NCI-H226 (cell line): ENCODE measurements at places on chromosomes 5 and 9.
A peak's percentile ranks its signal among the peaks of the same experiment; 100 is the strongest.

DNA sequence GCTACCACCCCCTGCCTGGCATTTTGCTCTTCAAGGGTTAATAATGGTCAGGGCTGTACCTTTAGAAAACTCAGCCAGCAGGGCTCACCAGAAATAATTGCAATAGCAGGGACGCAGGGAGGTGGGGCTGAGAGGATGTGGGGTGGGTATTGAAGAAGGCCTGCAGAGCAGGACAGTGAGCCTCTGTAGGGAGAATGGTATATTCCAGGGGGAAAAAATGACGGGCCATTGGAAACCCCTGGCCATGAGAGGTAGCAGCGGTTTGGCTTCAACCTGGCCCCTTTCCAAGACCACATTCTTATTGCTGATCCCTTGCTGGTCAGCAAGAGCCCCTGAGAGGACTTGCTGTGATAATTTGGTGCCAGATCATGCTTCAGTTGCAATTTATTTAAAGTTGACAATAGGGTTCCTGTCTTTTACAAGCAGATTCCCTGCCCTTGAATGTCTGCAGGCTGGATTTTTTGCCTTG is 36.7 kb upstream of the CTNNA1 start:
- no peak for DNase-seq

GRCh38 chr5:177301503-177302165 is 1.9 kb downstream of the RAB24 start:
- peak; percentile 37 for DNase-seq

DNA sequence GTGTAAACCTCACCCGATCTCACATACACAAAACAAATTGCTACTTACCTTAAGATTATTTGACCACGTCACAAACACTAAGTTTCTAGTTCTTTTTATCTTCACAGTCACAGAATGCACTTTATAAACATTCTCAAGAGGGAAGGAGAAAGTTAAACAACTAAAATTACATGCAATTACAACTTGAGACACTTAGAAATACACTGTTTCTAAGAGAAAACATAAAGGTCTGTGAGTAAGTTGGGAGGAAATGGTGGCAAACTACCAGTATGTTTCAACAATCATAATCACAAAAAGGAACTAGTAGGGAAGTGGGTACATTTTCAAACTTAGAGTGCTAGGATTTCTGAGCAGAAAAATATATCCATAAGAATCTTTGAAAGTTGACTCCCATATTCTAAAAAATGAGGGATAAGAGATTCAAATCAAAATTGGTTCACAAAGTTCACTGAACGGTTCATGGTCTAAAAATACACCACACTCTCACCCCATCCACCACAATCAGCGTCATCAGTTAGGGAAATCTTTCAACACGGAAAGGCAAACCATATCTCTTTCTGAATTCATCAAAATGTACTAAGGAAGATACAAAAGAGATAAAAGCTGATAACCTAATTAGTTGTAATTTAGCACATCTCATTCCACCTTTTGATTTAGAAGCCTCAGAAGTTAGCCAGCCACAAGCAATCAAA is 182.6 kb downstream of the BNC2 start:
- no peak for DNase-seq

DNA sequence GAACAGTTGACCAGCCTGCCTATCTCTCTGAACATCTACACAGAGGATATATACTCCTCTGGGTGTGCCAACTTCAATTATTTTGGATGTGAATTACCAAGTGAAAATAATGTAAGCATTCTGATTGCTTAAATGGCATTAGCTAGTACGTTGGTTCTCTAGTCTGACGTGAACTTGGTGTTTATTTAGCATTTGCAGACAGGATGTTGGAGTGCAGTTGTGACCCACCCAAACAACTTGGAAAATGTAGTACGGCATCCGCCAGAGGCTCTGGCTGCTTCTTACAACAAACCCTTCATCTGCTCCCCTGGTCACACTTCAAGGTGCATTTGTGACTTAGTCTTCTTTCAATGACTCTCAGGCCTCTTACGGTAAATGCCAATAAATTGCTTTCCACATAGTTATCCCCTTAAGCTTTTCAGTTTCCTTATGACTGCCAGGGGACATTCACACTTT is 616.6 kb downstream of the PDE4D start:
- no peak for DNase-seq

- DNase-seq, result peak; percentile 52
These were observed 288.6 kb upstream of the DAB2 start for GRCh38 chr5:39713250-39713916.

DNA sequence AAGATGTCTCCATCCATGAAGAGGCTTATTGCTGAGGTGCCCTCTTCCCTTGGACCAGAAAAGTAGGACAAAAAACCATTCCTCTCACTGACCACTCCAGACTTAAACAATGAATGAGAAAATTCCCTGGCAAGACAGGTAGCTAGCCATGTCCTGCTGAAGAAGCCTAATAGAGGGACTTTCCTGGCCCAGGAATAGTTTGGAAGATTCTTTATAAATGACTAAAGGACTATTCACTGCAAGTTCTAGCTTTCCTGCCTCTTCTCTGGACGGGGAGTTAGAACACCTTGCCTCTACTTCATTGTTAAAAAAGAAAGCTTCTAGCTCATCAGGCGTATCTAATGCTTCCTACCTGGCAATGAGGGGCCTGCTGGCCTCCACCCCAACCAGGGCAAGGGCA is 153.6 kb downstream of the NR3C1 start:
- DNase-seq, result peak; percentile 32

- DNase-seq, result no peak
These were observed 61.2 kb upstream of the MAP1B start for GRCh38 chr5:72046106-72046505.

- peak; percentile 28 for DNase-seq
These were observed 1.5 kb downstream of the PCSK1 start for GRCh38 chr5:96431376-96432187.

DNA sequence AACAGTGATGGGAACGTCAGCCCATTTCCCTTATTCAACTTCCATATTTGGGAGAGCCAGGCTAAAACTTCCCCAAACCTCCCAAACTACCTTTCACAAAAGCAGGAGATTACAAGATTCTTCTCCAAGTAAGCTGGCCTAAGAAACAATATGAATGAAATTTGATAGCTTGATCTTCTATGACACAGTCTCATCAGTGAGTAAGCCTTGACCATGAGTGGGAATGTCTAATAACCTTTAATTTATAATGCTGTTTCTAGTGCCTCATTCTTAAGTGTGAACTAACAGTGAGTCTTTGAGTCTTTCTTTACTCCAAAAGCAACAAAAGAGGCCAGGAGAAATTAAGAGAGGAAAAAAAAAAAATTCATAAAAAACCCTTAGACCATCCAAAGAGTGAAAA is 1379.9 kb downstream of the EFNA5 start:
- DNase-seq, result peak; percentile 28

DNA sequence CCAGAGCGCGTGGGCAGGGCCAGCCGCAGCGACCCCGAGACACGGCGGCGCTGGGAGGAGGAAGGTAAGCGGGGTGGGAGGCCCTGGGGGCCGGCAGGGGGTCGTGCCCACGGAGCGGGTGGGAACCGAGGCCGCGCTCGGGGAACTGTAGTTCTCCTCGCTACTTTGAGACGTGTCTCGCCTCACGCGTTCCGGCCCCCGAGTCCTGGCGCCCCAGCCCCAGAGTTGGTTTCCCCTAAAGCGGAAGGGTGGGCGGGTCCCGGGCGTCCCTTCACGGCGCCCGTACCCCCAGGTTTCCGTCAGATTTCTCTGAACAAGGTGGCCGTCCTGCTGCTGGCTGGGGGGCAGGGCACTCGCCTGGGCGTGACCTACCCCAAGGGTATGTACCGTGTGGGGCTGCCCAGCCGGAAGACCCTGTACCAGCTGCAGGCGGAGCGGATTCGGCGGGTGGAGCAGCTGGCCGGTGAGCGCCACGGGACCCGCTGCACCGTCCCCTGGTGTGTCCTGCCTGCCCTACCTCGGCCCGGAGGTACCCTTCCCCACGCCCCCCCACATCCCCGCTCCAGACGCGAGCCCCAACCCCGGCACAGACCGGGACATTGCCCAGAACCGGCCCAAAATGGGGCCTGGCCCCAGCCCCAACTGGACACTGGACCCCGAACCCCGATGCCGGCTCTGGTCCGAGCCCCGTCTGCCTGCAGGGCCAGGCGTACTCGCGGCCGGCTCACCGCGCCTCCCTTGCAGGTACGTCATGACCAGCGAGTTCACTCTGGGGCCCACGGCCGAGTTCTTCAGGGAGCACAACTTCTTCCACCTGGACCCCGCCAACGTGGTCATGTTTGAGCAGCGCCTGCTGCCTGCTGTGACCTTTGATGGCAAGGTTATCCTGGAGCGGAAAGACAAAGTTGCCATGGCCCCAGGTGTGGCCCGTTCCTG is 709 bp downstream of the UAP1L1 start:
- no peak for DNase-seq

- DNase-seq, result no peak
These were observed 126.4 kb upstream of the COL5A1 start for GRCh38 chr9:134515026-134515821.

DNA sequence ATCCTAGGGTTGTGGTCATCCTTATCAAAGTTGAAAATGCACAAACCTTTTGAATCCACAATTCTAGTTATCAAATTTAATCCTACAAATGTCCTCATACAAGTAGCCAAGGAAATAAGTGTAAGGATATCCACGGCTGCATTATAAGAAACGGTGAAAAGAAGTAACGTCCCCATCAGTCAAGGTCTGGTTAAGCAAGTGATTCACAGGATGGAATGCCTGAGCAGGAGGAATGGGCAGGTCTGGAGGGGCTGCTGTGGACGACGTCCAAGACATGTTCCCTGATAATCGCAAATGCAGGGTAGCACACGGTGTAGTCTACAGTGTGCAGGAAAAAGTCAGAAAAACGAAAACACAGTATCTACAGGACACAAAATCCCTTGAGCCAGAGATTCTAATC is 118.6 kb downstream of the ADAMTS2 start:
- no peak for DNase-seq
